SJCRH30 (cell line): ENCODE measurements at places on chromosomes 7 and 10. TPM values are rescaled to one million over a fixed set of nuclear protein-coding genes. Genes with fewer than 3 reads are reported as not detected.

- no peaks in the 10 kb centered on the region for H3K27me3 ChIP-seq
- peaks cover 20% of the 10 kb centered on the region for H3K36me3 ChIP-seq
- H3K4me3 ChIP-seq: peak overlapping the region; percentile 70; the same call in 1 of the 2 replicates
- no peak overlapping the region for H3K27ac ChIP-seq
- no peaks in the 10 kb centered on the region for H3K4me1 ChIP-seq
These were observed 1.6 kb upstream of the IDI1 start for GRCh38 chr10:1050554-1050953.

DNA sequence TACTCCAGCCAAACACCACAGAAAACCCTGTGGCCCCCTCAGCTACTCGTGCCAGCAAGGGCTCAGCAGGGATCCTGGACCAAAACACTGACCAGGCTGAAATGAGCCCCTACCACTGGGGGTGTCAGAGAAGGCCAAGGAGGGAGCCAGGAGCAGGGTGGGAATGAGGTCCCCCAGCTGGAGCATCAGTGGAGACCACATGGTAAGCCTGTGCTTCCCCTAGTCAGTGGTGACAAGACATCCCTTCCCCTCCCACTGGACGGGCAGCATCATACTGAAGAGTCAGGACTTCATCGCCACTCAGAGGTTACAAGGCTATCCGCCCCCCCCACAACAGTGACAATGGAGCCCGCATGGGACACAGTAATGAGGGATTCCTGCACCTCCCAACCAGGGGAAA lies 99.6 kb downstream of the LHPP start:
- H3K27me3 ChIP-seq: no peaks in the 10 kb centered on the region; the same call in 1 of the 2 replicates

DNA sequence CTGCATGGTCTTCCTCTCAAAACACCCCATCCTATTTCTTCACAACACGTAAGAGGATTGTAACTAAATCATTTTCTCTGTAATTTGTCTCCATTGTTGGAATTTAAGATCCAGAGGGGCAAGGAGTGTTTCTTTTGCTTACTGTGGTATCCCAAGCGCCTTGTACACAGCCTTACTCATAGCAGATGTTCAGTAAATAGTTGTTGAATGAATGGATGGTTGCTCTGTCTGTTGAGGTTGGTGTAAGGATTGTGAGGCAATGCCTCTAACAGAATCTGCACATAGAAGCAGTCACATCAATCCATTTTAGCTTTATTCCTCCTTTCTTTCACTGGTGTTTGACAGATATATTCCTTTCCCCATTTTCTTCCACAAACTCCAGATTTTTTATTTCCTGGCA lies 90.1 kb downstream of the ZNF365 start:
- 0 out of 2 replicates have a peak, but pooled peaks cover under 1% of the 10 kb centered on the region for H3K4me1 ChIP-seq
- DNase-seq: no peak
- H3K36me3 ChIP-seq: no peaks in the 10 kb centered on the region

GRCh38 chr7:140196361-140197217 lies 19.8 kb upstream of the KDM7A start:
- H3K36me3 ChIP-seq: no peaks in the 10 kb centered on the region
- H3K27me3 ChIP-seq: no peaks in the 10 kb centered on the region
- H3K4me1 ChIP-seq: no peaks in the 10 kb centered on the region
- no peak for DNase-seq
- H3K27ac ChIP-seq: no peak overlapping the region
- H3K4me3 ChIP-seq: no peak overlapping the region

- H3K27me3 ChIP-seq: no peaks in the 10 kb centered on the region
- peaks cover 55% of the 10 kb centered on the region for H3K4me1 ChIP-seq
- DNase-seq: peak; percentile 43
- no peak overlapping the region for H3K4me3 ChIP-seq
These were observed 8.6 kb downstream of the LZTS2 start for GRCh38 chr10:101007915-101008822.

DNA sequence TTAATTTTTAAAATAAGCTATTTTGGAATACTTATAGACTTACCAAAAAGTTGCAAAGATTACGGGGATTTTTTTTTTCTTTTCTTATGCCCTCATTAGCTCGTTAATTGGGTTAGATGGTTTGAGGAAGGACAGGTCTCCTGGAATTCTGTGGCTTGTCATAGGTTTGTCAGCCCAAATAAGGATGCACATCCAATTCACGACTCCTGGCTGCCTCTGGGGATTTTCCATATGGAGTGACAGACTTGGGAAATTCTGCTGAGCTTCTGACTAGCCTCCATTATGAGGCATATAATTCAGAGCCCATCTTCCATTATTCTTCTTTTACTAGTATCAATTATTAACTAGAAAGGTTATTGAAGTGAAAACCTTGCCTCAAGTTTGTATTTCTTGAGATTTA lies 102.1 kb downstream of the AUTS2 start:
- no peaks in the 10 kb centered on the region for H3K27me3 ChIP-seq
- H3K27ac ChIP-seq: no peak overlapping the region
- no peak for DNase-seq
- no peaks in the 10 kb centered on the region for H3K36me3 ChIP-seq
- H3K4me1 ChIP-seq: no peaks in the 10 kb centered on the region

DNA sequence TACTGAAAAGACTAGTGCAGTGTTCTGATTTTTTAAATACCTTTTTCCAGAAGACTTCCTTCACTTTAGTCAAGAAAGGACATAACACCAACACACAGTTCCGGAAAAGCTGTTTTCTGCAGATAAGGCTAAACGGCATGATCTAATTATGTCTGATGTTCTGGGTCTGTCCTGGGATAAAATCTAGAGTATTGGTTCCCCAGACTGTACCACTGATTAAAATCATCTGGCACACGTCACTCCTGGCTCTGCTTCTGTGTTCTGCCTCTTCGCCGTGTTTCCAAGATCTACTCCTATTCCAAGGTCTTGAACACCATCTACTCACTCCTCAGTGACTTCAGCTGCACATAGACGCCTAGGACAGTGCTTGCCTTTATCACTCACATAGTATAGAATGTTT lies 100.8 kb upstream of the SFMBT2 start:
- no peaks in the 10 kb centered on the region for H3K4me1 ChIP-seq
- no peaks in the 10 kb centered on the region for H3K27me3 ChIP-seq
- H3K27ac ChIP-seq: no peak overlapping the region

The TMEM178B gene
- total RNA-seq: 0.63 and 0.73 TPM in 2 replicates
